ENCODE measurements at places on chromosomes 1 and 21.

- DNase-seq, result no peak
Observed at GRCh38 chr1:14440731-14441130, 157.8 kb upstream of the KAZN start.

GRCh38 chr1:242447689-242448088 is 76.8 kb downstream of the PLD5 start:
- DNase-seq, result no peak

GRCh38 chr1:94716965-94717364 is 103.2 kb upstream of the SLC44A3 start:
- no peak for DNase-seq

GRCh38 chr1:68181165-68181556 is 51.2 kb downstream of the WLS start:
- DNase-seq, result no peak

DNA sequence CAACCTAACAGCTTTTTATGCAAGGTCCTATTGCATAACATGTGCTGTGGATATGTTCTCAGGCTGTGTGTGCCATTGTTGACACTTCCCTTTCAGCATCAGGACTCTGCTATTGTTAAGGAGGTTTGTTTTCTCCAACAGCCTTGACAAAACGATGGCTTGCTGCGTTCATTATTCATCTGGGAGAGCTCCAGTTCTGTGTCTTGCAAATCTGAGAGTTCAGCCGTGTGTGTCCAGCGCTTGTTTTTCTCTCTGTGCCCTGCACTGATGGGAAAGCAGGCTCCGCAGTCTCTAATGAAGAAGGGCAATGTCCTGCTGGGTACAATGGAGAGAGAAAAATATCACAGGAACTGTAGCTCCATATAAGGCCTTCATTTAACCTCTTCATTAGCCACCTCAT is 63.7 kb downstream of the CLDN17 start:
- DNase-seq, result no peak

DNA sequence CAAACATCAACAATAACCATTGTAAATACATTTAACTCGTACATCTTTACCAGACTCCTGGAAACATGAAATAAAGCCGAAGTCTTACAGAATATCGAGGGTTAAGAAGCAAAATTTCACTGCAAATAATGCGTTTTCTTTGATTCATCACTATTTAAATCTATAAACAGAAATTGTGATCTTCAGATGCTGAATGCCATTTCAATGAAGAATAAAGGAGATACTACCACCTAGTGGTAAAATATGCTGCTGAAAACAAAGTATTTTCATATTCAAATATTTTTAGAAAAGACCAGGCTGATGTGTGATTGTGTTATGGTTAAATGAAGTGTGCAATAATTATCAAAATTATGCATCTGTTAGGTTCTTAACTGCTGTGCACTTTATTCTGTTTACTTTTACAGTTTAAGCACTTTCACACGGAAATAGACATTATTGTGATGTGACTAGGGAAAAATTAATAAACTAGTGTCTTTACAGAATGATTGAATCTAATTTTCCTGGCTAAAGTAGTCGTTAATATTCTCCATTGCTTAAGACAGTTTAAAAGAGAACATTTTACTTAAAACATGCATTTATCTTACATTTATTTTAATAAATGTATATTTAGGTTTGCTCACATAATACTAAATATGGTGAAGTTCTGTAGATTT is 1093.1 kb downstream of the MRPL39 start:
- no peak for DNase-seq
